Activated CD4-positive, alpha-beta T cell treated with anti-CD3 and anti-CD28 coated beads, Interleukin-10, Interleukin-2, amounts not matched to agents 100 ng/mL and 50 ng/mL, durations not matched to agents 16 hours and 8 hours (primary cell): ENCODE measurements at places on chromosomes 3 and 15.

GRCh38 chr3:119485563-119485962 is 12.8 kb upstream of the TIMMDC1 start:
- no peak for DNase-seq

DNA sequence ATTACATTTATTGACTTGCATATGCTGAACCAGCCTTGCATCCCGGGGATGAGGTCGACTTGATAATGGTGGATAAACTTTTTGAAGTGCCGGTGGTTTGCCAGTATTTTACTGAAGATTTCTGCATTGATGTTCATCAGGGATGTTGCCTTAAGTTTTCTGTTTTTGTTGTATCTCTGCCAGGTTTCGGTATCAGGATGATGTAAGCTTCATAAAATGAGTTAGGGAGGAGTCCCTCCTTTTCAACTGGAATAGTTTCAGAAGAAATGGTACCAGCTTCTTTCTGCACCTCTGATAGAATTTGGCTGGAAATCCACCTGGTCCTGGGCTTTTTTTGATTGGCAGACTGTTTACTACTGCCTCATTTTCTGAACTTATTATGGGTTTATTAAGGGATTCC is 250.8 kb downstream of the TBC1D5 start:
- no peak for DNase-seq

GRCh38 chr3:171591070-171591469 is 130.9 kb upstream of the TNIK start:
- no peak for DNase-seq

- no peak for DNase-seq
Measured at GRCh38 chr15:65405791-65406423, 16.8 kb downstream of the IGDCC4 start.

GRCh38 chr15:60017538-60018520 is 13.7 kb downstream of the FOXB1 start:
- DNase-seq, result peak; percentile 86

DNA sequence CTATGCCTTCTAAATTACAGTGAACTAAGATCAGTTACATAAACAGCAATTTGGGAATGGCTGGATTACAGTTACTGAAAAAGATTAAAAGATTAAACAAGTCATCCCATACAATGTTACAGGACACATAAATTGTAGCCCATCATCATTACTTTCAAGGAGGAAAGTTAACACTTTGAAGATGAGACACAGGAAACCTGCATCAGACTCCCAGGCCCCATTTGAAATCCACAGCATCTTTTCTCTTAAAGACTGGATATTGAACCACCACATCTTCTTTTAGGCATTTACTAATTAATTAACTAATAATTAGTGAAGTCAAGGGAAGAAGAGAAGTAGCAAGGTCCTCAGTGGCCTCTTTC is 170.2 kb downstream of the PLCL2 start:
- DNase-seq, result no peak
